ENCODE measurements at places on chromosomes 16 and 17. TPM values are rescaled to one million over a fixed set of nuclear protein-coding genes. Genes with fewer than 3 reads are reported as not detected.
A peak's percentile ranks its signal among the peaks of the same experiment; 100 is the strongest.

GRCh38 chr17:67025216-67025792, 19.1 kb upstream of the CACNG1 start:
- no peak for DNase-seq

- DNase-seq = no peak
These were observed 196.2 kb downstream of the LGALS9B start for GRCh38 chr17:20271011-20271610.

- DNase-seq = no peak
These were observed 3.4 kb downstream of the ANKRD40CL start for GRCh38 chr17:50763716-50764475.

- DNase-seq = no peak
These were observed 3.6 kb downstream of the KRT31 start for GRCh38 chr17:41393826-41394225.

- DNase-seq = peak; percentile 68
These were observed 26.5 kb upstream of the NF1 start for GRCh38 chr17:31068291-31068690.

- no peak for DNase-seq
These were observed 7.9 kb downstream of the MPV17L start for GRCh38 chr16:15403392-15403995.

The CCL13 gene
- polyA plus RNA-seq = not detected

DNA sequence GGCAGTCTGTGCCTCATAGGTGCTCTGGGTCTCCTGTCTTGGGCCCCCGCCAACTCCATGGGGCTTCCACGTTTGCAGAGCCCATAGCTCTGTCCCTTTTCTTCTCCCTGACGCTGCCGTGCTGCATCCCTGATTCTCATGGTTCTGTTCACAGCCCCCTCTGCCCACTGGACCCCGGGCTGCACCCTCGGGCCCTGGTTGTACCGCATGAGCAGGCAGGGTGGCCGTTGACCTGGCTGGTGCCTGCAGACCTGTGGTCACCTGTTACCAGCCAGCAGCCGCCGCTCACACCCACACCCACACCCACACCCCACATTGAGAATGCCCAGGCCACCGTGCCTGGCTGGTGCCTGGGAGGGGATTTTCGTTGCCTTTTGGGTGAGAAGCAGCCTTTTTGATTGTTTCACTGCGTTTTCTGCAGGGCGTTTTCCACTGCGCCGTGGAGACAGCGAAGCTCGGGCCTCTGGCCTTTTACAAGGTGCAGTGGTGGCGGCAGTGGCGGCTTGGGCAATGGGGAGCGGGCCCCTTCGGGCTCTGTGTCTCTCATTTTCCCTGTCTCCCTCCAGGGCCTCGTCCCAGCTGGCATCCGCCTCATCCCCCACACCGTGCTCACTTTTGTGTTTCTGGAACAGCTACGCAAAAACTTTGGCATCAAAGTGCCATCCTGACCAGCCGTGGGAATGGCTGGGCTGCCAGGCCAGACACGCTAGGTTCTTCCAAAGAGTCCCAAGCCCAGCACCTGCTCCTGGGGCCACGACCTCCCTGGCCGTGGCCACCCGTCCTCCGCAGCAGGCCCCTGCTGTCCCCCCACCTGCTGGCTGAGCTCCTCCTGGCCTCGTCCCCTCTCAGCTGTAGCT, 7.6 kb downstream of the SLC25A10 start:
- no peak for DNase-seq

DNA sequence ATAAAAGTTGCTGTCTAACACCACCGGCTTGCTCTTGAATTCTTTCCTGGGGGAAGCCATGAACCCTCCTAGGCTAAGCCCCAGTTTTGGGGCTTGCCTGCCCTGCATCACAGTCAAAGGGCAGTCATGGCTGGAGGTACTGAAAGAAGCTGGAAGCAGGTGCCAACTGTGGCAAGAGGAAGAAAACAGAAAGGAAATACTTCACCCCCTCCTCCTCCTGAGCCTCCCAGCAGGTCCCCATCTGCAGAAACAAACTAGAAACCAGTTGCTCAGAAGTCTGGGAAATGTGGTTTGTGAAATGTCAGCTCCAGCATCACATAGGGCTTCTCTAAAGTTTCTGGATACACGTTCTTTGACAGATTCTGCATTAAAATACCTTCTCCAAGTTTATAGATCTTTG, 150.0 kb upstream of the PSMD7 start:
- no peak for DNase-seq

DNA sequence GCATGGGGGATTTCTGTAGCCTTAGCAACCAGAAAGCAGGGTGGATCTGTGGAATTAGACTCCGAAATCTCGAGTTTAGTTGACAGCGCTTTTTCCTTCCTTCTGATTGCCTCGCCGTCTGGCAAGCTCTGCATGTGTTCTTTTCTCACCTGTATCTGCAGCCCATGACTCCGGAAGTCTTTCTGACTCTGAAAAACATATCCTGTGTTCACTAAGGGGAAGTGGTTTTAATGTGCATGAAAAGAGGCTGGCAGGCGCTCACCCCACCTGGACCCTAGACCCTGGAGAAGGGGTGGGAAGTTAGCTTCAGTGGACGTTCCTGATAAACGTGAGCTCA, 158.5 kb downstream of the RPTOR start:
- DNase-seq = peak; percentile 31

The AANAT gene
- polyA plus RNA-seq = 0.42 TPM

DNA sequence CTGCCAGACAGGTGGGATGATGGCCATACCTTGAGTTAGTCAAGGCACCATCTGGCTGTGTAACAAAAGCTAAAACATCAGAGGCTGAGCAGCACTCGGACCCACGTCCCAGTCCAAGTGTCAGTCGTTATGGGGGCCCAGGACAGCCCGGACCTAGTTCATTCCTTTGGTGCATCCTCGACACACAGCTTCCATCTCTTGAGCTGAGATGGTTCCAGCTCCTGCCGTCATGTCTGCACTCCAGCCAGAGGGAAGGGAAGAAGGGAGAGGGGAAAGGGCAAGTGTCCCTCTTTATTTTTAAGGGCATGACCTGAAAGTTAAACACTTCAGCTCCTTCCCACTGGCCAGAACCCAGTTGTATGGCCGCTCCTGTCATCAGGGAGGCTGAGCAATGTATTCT, 218.0 kb downstream of the SEC14L1 start:
- no peak for DNase-seq

DNA sequence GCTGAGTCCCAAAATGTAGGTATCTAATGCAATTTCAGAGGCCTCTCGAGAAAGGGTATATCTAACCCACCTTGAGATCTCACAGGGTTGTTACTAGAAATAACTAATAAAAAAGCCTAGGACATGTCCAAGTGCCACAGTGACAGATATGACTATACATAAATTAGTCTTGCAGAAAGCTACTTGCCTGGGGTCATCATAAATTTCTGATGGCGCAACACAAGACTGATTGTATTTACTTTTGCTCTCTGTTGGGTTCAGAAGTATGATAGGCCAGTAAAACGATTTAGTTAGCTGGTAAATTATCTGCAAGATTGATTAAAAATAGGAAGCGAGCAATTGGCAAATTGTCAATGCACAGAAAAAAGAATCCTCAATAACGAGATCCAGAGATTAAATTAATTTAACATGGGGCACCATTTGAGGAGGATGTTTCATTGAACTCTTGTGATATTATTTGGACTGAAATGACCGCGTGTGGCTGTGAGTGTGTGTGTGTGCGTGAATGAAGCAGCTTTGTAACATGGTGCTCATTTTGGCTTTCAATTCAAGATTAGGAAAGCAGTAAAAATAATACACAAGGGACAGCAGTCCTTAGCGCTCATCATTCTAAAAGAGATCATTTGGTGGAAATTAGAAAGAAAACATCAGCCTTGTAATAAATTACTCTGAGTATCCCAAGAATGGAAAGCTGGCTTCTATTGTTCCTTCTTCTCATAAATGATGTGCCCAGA, 157.4 kb upstream of the ZFHX3 start:
- no peak for DNase-seq

The GP2 gene
- polyA plus RNA-seq = not detected

The TBC1D28 gene
- not detected for polyA plus RNA-seq

- DNase-seq = no peak
These were observed 113.7 kb downstream of the ABCC6 start for GRCh38 chr16:16109453-16110110.

DNA sequence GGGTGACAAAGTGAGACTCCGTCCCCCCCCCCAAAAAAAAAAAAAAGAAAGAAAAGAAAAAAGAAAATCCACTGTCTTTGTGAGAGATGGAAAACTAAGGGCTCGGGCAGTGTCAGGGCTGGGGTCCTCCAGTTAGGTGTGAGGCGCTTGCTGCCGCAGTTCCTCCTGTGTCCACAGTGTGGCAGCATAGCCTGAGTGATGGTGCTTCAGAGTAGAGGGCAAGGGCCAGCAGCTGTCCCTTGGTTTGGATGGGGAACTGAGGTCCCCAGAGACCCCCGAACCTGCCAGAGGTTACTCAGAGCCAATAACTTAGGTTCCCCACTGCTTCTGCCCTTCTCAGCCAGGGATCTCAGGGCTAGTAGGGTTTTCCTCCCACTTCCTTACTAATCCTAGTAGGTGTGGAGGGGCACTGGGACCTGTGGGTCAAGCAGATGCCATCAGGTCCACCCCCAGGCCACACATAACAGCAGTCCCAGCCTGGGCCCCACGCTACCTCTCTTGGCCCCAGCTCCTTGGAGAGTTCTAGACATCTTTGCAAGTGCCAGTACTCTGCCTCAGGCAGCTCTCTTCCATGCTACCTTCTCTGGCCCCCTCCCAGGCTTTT, 7.9 kb upstream of the LLGL1 start:
- peak; percentile 77 for DNase-seq

GRCh38 chr16:65463652-65464260, 341.9 kb upstream of the CDH11 start:
- no peak for DNase-seq

GRCh38 chr17:43939886-43940285, 2.4 kb downstream of the PPY start:
- DNase-seq = no peak

GRCh38 chr17:74107107-74107506, 96.4 kb upstream of the RPL38 start:
- DNase-seq = no peak

DNA sequence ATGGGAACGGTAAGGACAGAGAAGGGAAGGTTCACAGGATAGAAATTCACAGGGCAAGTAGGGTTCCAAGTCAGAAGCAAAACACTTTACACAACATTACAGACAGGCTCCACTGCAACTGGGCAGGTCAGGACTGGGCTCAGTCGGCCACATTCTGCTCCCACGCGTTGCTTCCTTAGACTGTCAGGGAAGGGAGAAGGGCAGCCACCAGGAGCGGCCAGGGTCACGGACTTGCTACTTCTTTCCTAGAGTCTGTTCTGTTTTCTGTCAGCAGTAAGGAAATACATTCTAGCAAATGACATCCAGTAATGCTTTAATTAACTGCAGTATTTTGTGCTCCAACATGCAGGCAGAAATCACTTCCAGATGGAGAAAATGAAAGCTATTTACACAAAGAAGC, 160.3 kb upstream of the RPH3AL start:
- DNase-seq = no peak

- no peak for DNase-seq
These were observed 1.4 kb upstream of the SPHK1 start for GRCh38 chr17:76382803-76383545.

GRCh38 chr16:21116148-21116693, 34.4 kb downstream of the DNAH3 start:
- DNase-seq = peak; percentile 63

The CCDC200 gene
- polyA plus RNA-seq = 0.16 TPM

- no peak for DNase-seq
These were observed 22.9 kb upstream of the DNAJA2 start for GRCh38 chr16:46996391-46996790.

- DNase-seq = peak; percentile 57
These were observed 3.3 kb upstream of the TNFRSF13B start for GRCh38 chr17:16975277-16975651.

The KRTAP1-1 gene
- not detected for polyA plus RNA-seq

DNA sequence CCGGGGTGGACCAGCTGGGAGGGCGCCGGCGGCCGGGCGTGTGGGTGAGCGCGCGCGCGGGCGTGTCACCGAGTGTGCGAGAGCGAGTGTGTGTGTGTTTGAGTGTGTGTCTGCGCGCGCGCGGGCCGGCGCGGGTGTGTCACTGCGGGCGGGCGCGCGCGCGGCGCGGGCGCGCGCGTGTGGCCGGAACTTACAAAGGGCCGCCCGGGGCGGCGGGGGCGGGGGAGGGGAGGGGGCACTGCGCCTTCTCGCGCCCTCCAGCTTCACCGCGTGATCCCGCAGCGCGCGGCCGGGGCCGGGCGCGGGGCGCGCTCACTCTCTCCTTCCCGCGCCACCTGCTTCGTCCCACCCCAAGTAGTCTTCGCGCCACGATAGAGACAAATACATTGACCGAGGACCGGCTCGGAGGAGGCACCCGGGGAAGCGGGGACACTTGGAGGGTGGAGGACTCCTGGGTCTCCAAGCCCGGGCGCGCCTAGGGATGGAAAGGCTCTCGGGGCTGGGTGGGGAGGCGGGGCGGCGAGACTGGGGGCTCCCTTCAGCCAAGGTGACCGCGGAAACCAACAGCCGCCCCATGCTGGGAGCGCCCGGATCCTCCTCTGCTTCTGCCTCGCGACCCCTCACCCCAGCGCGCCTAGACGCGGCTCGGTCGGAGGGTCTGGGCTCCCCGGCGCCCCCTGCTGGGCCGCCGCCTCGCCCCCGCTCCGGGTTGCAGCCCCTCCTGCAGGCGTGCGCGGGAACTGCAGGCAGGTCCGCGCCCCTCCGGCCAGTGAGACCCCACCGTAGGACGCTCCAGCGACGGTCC, at the start of gene SRCIN1:
Gene SRCIN1, minus strand, starts transcription at position 112 of the 805 bp plus-strand sequence. CDS start 247 bp downstream, outside the sequence.
- DNase-seq = peak; percentile 66

DNA sequence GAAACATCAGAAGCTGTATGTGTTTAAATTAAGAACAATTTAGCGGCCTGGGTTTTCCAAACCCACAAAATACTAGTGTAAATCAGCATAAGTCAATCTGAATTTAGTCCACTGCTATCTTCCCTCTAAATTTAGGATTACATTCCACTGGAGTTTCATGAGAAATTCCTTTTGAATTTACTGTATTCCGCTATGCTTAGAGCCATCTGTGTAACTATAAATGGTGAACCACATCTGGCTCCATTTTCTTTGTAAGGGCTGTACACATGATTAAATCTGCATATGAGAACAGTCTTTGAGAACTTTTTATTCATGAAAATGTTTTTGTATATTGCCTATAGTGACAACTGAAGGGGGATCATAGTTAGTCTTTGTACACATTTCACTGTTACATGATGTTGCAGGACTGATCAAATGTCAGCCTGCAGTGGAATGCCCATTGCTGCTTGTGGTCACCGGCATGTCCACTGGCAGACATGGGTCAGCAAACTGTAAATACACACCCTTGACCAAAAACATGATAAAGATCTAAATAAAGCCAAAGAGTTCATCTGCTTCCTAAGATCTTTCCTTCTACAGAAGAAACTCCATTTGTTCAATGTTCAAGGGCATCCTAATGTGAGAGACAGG, 36.8 kb downstream of the RPGRIP1L start:
- DNase-seq = no peak

GRCh38 chr17:74713171-74713755, 540 bp upstream of the CD300LF start:
- peak; percentile 47 for DNase-seq

- DNase-seq = no peak
These were observed 695.8 kb downstream of the TOX3 start for GRCh38 chr16:51851111-51851510.
